ENCODE measurements at places on chromosomes 4 and X. TPM values are rescaled to one million over a fixed set of nuclear protein-coding genes. Genes with fewer than 3 reads are reported as not detected.

MSX1 gene
- total RNA-seq, result not detected

NPY2R gene
- total RNA-seq, result not detected

GRCh38 chr4:88765729-88766128, 68.1 kb upstream of the NAP1L5 start:
- no peak for DNase-seq

- DNase-seq, result no peak
Measured at GRCh38 chr4:154160519-154161301, 330.9 kb downstream of the DCHS2 start.

GRCh38 chr4:76696109-76696508, 201.8 kb downstream of the SOWAHB start:
- DNase-seq, result no peak

- DNase-seq, result peak; percentile 67
Measured at GRCh38 chrX:54921427-54922021, 900 bp downstream of the TRO start.

Measured in activated CD4-positive, alpha-beta memory T cell treated with anti-CD3 and anti-CD28 coated beads for 36 hours (primary cell).